Renal cortex interstitium (tissue), 15 donors: ENCODE measurements at places on chromosomes 11 and 22. TPM values are rescaled to one million over a fixed set of nuclear protein-coding genes. Genes with fewer than 3 reads are reported as not detected.

The UCP3 gene
- polyA plus RNA-seq, result 3.1 TPM

The PDE3B gene
- 6.2 TPM for polyA plus RNA-seq

The MYO7A gene
- 3.1 TPM for polyA plus RNA-seq

The CLCF1 gene
- 5.9 TPM for polyA plus RNA-seq

The CWC15 gene
- polyA plus RNA-seq, result 110 TPM

The SLC6A5 gene
- 0.26 TPM for polyA plus RNA-seq

The DUSP8 gene
- 4.2 TPM for polyA plus RNA-seq

The KCNK4 gene
- not detected for polyA plus RNA-seq

The MPPED2 gene
- polyA plus RNA-seq, result 17.4 TPM

The CTTN gene
- 175 TPM for polyA plus RNA-seq

The RCN1 gene
- polyA plus RNA-seq, result 212 TPM

The BIK gene
- 0.61 TPM for polyA plus RNA-seq

DNA sequence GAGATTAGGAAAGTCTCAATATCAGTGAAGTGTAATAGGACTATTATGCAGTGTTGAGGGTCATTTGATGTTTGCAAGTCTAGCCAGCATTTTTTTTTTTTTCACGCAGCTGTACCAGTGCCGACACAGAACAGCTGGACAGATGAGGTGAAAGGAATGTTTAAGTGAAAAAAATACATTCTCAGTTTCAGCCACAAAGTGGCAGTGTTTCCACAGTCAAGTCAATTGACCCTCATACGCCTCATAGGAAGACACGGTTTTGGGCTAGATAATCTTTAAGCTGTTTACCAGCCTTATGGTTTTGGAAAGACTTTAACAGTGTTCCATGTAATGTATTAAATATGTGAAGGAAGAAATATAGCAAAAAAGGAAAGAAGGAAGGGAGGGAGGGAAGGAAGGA, 349.9 kb upstream of the ANO3 start:
- DNase-seq, result peak; percentile 55

GRCh38 chr11:67076202-67076601, 19.6 kb downstream of the RHOD start:
- no peak for DNase-seq

DNA sequence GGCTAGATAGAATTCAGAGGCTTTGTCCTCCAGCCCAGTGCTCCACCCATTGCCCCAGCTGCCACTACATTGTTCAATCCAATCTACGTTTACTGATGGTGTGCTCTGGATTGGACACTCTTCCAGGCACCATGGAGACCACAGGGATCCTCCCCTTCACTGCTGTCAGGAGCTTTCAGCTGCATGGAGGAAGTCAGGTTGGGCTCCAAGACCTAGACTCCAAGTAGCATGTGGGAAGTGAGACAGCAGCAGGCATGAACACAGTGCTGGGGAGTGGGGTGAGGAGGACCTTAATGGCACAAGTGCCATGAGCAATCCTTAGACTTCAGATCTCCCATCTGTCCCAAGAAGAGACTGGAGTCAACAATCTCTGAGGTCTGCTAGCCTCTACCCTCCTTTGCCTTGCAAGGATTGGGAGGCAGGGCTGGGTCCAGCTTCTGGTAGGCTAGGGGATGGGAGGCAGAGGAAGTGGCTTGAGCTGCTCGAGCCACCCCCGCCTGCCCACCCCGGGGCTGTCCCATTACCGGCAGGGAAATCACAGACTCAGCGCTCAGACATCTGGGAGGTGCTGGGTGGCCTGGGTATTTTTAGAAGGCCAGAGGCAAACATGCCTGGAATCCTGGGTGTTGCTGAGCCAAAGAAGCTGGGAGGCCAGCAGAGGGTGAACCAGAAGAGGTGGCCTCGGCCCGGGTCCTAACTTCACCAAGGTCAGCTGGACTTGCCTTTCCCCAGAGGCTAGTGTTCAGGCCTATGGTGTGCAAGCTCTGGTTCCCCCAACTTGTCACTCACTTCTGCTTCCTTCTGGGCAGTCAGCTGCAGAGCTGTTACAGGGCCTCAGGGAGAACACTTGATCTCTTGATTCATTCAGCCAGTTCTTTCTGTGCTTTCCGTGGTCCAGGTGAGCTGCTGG, 15.2 kb upstream of the FCHSD2 start:
- no peak for DNase-seq

GRCh38 chr11:96221244-96222070, 121.5 kb downstream of the MAML2 start:
- DNase-seq, result no peak

- DNase-seq, result no peak
Observed at GRCh38 chr11:108405706-108406105, 61.6 kb downstream of the C11orf65 start.

DNA sequence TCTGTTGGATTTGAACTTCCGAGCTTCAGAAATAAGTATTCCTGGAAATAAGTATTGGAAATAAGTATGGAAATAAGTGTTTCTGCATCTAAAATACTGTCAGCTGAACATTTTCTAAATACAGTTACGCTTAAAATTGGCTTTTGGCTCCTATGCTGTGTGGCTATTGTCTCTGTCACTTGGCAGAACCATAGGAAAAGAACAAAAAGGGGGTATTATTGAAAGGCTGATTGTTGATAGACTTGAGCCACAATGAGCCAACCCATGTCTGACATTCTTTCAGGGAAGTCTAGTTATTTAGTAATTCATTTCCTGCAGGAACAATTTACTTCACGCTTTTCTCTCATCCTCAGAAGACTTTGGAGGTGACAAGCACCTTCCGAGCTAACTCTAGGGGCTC, 32.5 kb upstream of the LARGE1 start:
- no peak for DNase-seq

DNA sequence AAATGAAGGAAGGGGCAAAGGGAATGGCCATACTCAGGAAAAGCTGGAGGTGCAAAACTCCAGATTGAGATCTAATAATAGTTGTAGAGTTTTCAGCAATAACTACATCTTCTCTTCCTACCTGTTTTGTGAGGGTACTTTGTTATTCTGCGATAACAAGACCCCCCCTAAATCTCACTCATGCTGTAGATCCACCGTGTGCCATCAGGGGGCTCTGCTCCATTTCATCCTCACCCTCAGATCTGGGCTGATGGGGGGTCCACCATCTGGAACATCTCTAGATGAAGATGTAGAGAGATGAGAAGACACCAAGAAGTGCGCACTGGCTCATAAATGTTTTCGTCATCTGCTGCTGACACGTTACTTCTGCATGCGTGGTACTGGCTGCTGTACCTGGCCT, 135.9 kb upstream of the KIRREL3 start:
- DNase-seq, result no peak

- DNase-seq, result no peak
Observed at GRCh38 chr11:130427581-130428315, 661 bp downstream of the ADAMTS8 start.

- no peak for DNase-seq
Observed at GRCh38 chr11:102807921-102808320, 10.0 kb upstream of the MMP1 start.

DNA sequence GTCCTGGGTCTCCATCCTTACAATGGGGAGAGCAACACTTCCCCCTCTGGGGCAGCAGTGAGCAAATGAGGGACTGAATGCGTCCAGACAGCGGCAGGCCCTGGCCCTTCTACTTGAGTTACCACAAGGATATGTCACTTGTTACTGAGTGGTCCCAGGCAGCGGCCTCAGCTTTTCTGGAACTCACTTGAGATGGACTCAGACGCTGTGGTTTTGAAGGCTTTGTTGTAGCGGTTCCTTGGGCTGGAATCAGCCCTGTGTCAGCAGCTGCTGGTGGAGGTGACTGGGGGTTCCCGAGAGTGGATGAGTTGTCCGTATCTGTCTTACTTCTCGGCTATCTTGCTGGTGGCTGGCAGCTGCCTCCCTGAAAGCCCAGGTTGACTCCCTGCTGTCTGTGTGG, 77.0 kb downstream of the MICAL2 start:
- no peak for DNase-seq

DNA sequence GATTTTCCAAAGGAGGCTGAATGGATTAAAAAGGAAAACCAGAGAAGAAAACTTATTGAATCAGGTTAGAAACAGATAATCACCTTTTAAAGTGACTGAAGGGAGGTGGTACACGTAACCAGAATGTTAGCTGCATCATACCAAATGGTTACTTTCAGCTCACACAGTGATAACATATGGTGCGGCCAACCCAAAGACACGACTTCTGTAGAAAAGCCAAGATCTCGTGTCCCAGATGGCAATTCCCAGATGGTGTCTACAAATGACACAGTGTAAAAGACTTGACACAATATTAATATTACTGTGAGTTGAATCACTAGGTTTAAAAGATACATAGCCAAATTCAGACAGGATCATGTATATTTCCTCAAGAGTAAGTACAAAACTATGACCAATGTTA, 5.2 kb downstream of the PPP2R1B start:
- no peak for DNase-seq

DNA sequence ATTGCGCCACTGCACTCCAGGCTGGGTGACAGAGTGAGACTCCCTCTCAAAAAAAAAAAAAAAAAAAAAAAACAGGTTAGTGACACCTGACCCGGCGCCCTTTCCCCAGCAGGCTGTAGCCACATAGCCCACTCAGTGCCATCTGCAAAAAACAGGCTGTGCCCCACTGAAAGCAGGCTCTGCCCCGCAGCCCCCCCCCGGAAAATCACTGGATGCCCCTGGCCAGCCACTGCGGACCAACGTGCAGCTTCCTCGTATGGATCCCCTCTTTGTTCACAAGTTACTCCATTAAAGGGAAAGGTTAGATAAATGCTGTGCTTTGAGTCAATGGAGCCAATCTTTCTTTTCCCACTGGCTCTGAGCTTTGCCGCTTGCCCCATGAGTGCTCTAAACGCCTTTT, 660.3 kb downstream of the TBC1D22A start:
- DNase-seq, result no peak

GRCh38 chr11:122310766-122311165, 194.8 kb upstream of the BLID start:
- DNase-seq, result no peak

GRCh38 chr11:57899378-57899777, 124.3 kb upstream of the OR9Q1 start:
- DNase-seq, result no peak

DNA sequence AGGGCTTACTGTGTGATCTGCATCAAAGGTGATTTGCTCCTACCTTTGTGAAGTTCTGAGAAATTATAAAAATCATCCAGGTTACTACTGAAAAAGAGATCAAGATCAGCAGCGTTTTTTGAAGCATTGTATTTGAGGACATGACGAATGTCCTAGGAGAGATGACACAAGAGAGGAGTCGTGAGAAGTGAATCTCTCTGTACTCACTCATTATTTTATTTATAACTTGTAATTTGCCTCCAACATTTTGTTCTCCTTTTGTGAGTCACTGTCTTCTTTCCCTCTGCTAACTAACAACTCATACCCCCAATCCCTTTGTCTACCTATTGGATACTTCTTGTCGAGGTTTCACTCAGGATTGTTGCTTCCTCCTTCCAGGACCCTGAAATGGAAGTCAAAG, 8.6 kb downstream of the NXPE1 start:
- DNase-seq, result no peak

DNA sequence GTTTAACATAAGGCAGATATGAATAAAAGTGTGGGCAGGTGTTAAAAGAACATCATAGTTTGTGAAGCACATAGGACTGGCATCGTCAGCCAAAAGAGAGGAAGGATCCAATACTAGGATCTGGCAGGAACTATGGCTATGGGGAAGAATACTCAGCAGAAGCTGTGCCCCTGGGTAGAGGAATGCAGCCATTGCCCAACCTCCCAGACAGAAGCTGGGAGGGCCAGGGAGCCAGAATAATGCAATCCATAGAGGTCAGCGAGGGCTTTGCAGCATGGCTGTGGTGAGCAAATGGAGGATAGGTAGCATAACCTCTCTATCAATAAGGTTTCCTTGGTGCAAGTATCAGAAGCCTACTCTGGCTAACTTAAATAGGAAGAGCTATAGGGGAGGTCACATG, 11.7 kb upstream of the CSTF3 start:
- DNase-seq, result no peak

DNA sequence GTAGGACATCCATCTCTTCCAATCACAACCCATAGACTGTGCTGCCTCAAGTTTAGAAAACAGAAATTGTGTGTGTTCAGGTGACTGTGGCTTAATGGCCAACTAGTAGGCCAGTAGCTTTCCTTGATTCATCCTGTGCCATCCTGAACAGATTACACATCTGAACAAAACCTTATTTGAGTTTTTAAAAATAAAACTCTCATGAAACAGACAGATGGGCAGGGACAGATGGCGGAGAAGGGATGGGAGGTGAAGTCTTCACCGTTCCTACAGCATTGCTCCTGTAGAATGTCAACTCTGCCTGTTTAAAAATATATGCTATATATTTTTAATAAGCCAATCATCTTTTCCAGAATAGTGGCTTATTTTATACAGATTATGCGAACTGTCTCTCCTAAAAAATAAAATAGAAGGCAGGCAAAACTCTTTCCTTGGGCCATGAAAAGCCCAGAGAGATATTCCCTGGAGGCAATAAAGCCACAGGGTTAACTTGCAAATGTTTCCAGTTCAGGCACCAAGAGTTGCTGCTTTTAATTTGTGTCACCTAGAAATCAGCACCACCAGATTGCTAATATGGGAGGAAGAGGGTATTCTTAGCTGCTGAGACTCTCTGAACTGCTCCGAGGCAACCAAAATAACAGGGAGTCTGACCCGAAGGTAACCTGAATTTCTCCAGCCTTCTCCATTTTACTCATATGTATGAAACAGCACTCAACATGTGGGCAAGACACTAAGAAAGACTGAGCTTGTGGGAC, 861.2 kb downstream of the OPCML start:
- DNase-seq, result no peak

- no peak for DNase-seq
Observed at GRCh38 chr11:19751055-19751454, 38.4 kb downstream of the NAV2 start.

- DNase-seq, result no peak
Observed at GRCh38 chr11:2737866-2738265, 38.1 kb upstream of the KCNQ1OT1 start.

- no peak for DNase-seq
Observed at GRCh38 chr11:28346209-28346608, 238.0 kb downstream of the METTL15 start.

GRCh38 chr22:23888615-23889401, 5.4 kb upstream of the MIF start:
- DNase-seq, result no peak

GRCh38 chr11:47923667-47924066, 56.7 kb upstream of the PTPRJ start:
- no peak for DNase-seq

GRCh38 chr11:64136765-64137441, 29.0 kb downstream of the MACROD1 start:
- no peak for DNase-seq

DNA sequence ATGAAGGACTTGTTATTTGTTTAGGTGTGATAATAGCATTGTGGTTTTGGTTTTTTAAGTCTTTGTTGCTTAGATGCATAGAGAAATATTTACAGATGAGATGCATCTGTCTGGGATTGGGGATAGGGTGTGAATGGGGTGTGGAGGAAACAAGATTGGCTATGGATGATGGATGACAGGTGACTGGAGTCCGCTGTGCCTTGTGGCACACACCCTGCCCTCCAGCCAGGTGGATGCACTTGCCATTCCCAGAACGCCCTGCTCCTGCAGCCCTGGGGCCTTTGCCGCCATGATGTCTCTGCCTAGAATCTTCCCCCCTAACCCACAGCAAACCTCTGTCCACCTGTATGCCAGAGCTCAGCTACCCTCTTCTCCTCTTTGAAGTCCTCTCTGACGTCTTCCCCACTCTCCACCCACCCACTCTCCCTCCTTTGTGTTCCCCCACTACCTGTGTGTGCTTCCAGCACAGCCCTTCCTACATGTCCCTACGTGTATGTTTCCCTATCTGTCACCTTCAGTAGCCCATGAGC, 54.7 kb downstream of the WNT11 start:
- no peak for DNase-seq
